Activated T-cell treated with anti-CD3 and anti-CD28 coated beads for 1 hour (primary cell): ENCODE measurements at places on chromosomes 16 and 17.

GRCh38 chr17:79992649-79993389 lies 42.9 kb downstream of the TBC1D16 start:
- no peak for DNase-seq

DNA sequence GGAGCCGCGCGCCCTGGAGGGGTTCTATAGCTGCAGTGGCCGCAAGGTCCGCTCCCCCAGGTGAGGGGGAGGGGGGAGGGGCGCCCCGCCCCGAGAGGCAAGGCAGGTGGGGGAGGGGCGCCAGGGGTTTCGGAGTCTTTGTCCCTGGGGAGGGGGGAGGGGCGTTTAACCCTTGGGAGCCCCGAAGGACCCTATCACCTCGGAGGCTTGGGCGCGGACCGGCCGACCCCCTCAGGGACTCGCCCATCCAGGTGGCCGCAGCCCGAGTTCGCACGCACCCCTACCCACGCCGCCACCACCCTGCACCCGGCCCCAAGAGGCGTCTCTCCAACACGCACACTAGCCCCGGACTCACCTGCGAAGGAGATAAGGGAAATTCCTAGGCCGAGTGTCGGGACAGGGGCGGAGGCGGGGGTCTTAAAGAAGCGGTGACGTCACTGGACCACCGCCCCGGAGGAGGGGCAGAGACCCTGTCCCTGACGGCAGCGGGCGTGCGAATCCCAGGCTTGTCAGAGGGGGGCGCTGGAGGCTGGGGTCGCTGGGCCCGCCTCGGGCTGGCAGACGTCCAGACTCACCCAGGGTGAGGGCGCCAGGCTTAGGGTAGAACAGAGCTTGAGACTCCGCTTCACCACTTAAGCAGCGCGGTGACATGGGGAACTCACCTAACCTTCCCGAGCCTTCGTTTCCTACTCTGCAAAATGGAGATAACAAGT lies at the start of gene CLDN6:
TSS of gene CLDN6 (minus strand) at position 390 of the 713 bp plus-strand sequence. CDS start 2,162 bp downstream, outside the sequence.
- DNase-seq = no peak

DNA sequence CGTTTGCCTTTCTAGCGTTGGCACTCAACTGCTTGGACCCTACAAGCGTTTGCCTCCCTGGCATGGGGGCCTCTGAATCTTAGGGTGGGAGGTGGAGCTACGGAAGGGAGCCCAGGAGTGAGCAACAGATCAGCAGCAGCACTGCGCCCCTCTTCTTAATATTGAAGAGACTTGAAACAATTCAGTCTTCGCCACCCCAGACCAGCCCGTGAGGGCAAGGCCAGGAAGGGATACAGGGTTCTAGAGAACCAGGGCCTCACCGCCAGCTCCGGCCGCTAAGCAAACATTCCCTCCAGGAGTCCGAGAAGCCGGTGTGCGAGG lies 1.5 kb upstream of the GPRC5C start:
- DNase-seq = no peak

DNA sequence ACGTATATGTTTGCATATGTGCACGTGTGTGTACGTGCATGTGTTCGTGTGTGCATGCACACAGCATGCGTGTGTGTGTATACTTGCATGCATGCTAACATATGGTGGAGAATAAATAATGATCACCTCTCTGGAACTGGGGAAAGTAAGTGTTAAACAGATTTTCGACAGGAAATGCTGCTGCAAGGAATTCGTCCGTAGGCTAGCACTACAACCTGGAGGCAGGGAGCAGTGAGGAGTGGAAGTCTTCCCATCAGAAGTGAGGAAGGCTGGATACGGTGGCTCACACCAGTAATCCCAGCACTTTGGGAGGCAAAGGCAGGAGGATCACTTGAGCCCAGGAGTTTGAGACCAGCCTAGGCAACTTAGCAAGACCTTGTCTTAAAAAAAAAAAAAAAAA lies 4.8 kb upstream of the CSNK1D start:
- DNase-seq = no peak

GRCh38 chr17:21004016-21004930 lies 38.5 kb downstream of the USP22 start:
- DNase-seq = no peak

DNA sequence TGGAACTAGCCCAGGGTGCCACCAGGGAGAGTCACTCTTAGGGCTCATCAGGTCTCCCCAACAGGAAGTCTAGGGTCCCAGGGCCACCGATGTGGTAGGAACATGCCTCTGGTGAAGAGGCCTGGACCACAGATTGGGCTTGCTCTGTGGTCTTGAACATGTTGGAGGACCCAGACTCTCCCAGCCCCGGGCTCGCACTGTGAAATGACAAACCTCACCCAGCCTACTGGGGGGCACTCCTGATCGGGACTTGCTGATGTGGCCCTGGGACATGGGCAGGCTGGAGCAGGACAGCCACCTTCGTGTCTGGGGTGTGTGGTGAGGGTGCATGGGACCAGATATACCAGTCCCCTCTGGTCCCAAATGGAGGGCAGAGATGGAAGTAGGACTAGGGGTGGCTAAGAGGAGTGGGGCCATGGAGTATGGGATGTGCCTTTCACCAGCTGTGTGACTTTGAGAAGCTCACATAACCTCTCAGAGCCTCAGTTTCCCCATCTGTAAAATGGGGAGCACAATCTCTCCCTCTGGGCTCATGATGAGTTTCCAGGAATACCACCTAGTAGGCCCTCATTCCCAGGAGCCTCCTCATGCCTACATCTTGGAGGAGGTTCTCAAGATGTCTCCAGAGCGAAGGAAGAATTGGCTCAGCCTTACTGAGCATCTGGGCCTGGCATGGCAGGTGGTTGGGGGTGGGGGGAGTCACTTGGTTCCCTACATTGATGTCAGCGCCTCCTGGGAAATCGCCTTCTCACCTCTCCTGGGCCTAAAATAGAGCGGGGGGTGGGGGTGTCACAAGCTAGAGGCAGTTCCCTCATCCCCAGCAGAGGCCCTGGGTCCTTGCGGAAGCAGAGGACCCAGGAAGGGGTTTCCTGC lies 1.5 kb upstream of the ADAM11 start:
- no peak for DNase-seq

DNA sequence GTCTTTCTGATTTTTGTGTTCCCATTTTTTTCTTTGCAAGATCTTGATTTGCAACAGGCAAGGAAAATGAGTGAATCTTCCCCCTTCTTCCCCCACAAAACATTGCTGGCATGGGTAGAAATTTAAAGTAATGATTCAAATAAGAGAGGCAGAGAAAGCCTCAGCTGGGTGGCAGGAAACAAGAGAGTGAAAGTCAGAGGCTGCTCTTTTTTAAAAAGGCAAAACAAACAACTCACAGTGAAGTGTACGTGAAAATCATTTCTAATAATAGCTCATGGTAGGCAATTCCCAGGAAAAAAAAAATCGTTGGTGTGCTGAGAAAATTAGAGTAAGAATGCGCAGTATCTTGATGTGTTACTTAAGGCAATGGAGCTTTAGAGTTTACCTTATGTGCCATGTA lies 229.5 kb downstream of the FTO start:
- no peak for DNase-seq

DNA sequence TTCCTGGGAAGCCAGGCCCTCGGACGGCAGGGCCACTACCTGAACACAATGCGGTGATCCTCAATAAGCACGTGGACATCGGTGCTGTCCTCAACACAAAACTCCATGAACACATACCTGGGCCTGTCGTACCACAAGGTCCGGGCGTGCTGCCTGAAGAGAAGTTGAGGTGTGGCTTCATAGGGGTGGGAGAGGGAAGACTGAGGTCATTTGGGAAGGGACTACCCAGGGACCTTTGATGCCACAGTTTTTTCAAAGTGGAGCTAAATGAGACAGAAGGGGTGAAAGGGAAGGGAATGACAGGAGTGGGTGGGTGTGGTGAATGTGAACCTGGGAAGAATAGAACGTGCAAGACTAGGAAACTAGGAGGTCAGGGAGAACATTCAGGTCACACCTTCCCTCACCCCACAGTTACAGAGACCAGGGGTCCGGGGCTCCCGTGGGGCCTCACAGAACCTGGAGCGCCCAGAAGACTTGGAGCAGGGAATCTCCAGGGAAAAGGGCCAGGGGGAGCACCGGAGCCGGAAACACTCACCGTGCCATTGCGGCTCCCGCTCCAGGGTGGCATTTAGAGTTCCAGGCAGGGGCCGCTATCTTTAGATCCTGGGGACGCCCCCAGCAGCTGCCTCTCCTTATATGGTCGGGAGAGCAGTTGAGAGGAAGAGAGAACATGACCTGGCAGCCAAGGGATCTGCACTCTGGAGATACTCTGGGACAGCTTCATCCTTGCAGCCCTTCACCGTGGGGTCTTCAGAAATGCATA lies at the start of gene PTGES3L:
TSS of gene PTGES3L (minus strand) at position 570 of the 763 bp plus-strand sequence. CDS start at position 543, 27 bp downstream.
- no peak for DNase-seq

- DNase-seq = no peak
These were observed 7.7 kb upstream of the ITPRIPL2 start for GRCh38 chr16:19105891-19106624.
